ENCODE measurements at places on chromosomes 2 and 18. TPM values are rescaled to one million over a fixed set of nuclear protein-coding genes. Genes with fewer than 3 reads are reported as not detected.

GRCh38 chr2:5722236-5722635, 30.1 kb downstream of the SOX11 start:
- DNase-seq: no peak

DNA sequence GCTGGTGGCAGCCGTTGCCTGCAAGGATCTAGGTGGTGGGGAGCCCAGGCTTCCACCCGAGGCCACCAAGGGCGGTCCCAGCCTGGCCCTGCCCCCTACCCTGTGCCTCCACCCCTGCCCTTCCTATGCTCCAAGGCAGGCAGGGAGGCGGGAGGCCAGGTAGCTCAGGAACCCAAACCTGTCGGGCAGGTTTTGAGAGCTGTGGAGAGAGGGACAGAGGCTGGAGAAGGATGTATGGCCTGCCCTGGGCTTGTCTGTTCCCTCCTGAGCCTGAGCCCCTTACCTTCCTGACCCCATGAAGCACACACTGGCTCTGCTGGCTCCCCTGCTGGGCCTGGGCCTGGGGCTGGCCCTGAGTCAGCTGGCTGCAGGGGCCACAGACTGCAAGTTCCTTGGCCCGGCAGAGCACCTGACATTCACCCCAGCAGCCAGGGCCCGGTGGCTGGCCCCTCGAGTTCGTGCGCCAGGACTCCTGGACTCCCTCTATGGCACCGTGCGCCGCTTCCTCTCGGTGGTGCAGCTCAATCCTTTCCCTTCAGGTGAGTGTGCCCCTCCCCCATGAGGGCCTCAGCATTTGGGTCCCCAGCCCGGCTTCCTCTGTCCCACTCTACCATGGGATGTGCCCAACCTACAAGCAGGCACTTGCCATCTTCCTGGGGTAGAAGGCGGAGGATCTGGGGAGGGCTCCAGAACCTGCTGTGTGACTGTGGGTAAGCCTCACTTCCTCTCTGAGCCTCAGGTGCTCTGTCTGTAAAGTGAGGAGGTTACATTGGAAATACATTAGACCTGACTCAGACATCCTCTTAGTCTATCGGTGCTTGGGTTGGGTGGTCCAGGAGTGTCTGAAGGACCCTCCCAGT, at the start of gene PROM2:
TSS of gene PROM2 (plus strand) at position 159 of the 860 bp plus-strand sequence. CDS start at position 296, 137 bp downstream.
- no peak for DNase-seq

- DNase-seq: no peak
These were observed 6.5 kb downstream of the ACKR3 start for GRCh38 chr2:236576087-236576486.

- DNase-seq: no peak
These were observed 51.0 kb downstream of the PRELID3A start for GRCh38 chr18:12458771-12459170.

- peak; percentile 58 for DNase-seq
These were observed 21.2 kb upstream of the EPAS1 start for GRCh38 chr2:46275995-46276394.

- DNase-seq: no peak
These were observed 41.9 kb downstream of the ZNF516 start for GRCh38 chr18:76453057-76453561.

- no peak for DNase-seq
These were observed 116.4 kb downstream of the TAF4B start for GRCh38 chr18:26342646-26343045.

SLC19A3 gene
- not detected for total RNA-seq

TRAF3IP1 gene
- total RNA-seq: 2.6 TPM

SPP2 gene
- total RNA-seq: not detected

SULT1C4 gene
- 94.6 TPM for total RNA-seq

UCN gene
- total RNA-seq: 0.40 TPM

SP9 gene
- total RNA-seq: not detected

DES gene
- total RNA-seq: not detected

GRB14 gene
- total RNA-seq: 1.2 TPM

AMER3 gene
- not detected for total RNA-seq

GORASP2 gene
- 20.0 TPM for total RNA-seq
